ENCODE measurements at places on chromosomes 5 and 9.

- DNase-seq, result no peak
Measured at GRCh38 chr5:90117005-90117404, 292.6 kb downstream of the CETN3 start.

DNA sequence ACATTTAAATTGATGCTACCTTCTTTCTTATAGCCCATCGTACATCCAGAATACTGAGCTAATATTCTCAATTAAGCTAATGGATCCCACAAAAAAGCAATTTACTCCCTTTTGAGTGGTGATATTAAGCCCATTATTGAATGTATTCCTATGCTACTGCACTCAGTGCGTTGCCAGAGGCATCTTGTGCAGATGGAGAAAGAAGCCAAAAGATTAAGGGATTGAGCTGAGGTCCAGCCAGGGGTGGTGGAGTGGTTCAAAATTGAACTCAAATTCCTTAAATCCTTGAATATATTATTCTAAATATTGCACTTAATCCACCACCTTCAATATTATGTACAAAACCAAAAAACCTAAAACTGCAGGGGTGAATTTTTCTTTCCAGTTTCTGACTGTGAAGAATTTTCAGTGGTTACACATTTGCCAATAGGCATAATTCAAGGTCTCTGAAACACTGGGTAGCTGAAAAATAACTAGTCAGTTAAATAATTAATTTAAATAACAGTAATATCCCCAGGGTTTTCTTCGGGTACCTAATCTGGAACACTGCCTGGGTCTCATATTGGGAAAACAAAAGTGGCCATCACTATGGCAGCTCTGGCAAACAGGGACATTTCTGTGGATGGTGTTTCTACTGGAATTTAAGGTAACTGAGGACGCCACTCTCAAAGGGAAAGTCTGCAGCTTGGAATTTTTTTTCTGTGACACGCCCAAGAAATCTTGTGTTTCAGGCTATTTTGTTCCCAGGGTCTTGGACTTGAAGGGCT lies 6.2 kb upstream of the LIFR start:
- no peak for DNase-seq

DNA sequence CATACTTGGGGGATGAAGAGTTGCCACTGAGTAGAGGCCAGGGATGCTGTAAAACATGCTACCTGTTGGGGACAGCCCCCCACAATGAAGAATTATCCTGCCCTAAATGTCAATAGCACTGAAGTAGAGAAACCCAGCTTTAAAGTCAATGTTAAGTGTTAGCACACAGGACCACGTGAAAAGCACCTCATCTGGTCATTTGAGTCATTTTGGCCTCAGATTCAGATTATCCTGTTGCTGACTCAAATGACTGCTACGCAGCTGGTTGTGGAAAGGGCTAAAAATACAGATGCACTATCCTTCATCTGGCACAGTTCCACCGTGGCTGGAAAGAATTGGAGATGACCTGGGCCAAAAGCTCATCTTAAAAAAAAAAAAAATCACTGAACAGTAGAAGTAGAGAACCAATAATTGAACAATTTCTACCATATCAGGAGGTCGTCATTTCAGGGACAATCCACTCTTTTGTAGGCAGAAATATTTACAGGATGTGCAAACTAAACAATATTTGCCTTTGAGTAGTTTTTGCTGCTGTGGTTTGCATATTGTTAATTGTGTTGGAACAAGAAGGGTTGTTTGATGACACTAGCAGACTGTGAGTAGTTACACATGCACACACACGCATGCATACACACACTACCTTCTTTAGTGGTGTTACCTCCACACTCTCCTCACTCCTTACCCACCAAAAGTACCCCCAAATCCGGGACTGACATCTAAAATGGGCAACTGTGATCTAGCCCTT lies 195.3 kb upstream of the KLF9 start:
- no peak for DNase-seq

DNA sequence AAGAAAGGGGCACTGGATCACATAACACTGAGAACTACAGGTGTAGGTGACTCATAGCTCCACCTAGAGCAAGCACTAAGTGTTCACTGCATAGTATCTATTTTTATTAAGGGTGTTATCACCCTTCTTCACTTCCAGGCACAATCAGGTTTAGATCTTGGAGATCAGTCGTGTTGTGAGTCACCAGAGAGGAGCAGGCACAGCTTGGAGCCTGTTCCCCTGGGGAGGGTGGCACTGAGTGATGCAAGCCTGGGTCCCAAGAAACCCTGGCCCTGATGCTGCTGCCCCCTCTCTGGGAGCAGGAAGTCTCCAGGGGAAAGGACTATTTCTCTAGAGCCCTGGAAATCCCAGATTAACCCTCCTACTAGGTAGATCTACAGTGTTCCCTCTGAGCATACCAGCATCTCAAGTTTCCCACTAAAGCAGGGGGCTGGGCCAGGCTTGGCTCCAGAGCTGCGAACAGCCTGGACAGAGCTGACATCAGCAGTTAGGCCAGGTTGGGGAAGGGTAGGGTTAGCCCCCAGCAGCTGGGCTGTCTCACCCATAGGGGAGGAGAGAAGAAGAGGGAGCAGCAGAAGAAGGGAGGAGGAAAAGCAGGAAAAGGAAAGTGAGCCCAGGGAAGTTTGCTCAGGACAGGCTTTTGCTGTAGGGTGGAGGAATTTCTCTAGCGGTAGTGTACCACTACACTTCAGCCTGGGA lies 28.1 kb upstream of the SPINK4 start:
- peak; percentile 47 for DNase-seq

- DNase-seq, result no peak
Measured at GRCh38 chr5:200985-201384, 9.7 kb downstream of the LRRC14B start.

All from DMS53 (cell line).